ENCODE measurements at places on chromosomes 2 and 18.

DNA sequence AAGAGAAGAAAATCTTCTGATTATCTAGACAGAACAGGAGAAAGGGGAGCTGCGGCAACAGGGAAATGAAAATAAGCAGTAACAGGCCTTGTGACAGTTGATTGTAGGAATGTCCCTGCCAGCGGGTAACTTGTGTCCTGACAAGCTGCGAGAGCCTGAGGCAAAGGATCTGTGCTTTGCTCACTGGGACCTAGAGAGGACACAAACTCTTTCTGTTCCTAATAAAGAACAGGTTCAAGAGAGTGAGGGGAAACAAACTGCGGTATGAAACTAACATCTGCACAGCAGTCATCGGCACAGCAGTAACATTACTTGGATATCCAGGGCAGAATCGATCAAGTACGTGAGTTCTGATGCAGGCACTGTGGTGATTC lies 103.7 kb upstream of the THOC1 start:
- no peak overlapping the region for H3K27ac ChIP-seq
- no peak overlapping the region for H3K4me3 ChIP-seq
- DNase-seq = no peak
- H3K4me1 ChIP-seq = no peaks in the 10 kb centered on the region
- peaks cover 57% of the 10 kb centered on the region for H3K27me3 ChIP-seq

DNA sequence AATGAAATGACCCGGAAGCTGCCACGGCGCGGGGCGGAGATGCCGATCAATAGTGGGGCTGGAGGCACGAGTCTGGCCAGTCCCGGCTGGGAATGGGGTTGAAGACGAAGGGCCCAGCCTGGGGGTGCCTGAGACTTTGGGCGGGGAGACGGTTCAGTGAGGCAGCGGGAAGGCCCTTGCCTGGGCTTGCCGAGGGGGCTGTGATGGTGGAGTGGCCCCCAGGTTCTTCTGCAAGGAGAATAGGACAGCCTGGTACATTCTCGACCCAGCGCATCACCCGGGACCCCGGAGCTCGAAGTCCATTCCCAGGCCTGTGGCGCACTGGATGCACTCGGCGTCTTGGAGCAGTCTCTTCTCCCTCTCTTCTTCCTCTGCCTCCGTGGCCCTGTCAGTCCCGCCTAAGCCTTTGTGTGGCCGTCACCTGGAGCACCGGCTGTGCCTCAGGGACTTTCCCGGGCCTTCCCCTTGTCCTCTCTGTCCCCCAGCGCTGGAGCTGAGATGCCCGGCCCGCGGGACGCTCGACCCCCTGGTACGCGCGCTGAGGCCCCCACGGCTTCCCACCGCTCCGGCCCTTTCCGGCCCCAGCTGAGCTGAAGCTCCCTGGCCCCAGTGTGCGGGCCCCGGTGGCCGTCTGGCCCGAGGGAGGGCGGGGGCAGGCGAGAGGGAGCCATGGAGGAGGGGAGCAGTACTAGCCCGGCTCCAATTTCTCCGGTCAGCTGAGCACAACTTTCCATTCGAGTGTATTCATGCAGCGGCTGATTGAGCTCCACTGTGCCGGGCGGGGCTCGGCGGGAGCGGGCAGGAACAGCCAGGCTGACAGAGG lies 8.0 kb downstream of the SIX3 start:
- peak overlapping the region; percentile 52 for H3K4me3 ChIP-seq
- DNase-seq = peak; percentile 40
- no peaks in the 10 kb centered on the region for H3K36me3 ChIP-seq
- no peak overlapping the region for H3K27ac ChIP-seq
- peaks cover 59% of the 10 kb centered on the region for H3K27me3 ChIP-seq
- H3K4me1 ChIP-seq = peaks cover 18% of the 10 kb centered on the region

GRCh38 chr18:37567994-37568359 lies 2.4 kb upstream of the CELF4 start:
- no peak overlapping the region for H3K4me3 ChIP-seq
- H3K4me1 ChIP-seq = peaks cover 9% of the 10 kb centered on the region

- no peak overlapping the region for H3K27ac ChIP-seq
- H3K27me3 ChIP-seq = peaks cover 72% of the 10 kb centered on the region
- no peak overlapping the region for H3K4me3 ChIP-seq
- no peak for DNase-seq
- H3K4me1 ChIP-seq = no peaks in the 10 kb centered on the region
These were observed 36.2 kb downstream of the EHD3 start for GRCh38 chr2:31270131-31270530.

DNA sequence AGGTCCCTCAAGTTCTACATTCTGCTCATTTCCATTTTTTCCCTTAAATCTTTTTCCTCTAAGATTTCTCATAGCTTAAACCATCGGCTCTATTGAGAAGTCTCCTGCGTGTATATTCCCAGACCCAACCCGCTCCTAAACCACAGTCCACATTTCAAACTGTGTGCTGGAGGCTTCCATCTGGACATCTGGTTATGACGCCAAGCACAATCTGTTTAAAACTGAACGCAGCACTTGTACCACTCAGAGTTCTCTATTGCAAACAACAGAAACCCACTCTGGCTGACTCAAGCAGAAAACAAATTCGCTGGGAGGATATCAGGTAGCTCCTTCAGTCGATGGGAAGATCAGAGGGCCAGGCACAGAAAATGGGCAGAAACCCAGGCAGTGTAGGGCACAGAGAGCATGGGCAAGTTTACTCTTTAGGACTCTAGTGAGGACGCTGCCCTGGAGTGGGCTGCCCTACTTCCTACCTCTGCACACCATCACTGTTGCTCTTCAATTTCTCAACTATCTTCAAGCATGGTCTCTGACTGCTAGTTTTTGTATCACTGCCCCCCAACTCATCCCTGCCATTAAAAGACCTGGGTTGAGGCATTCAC lies 5.6 kb upstream of the EML4 start:
- H3K4me1 ChIP-seq = peaks cover 30% of the 10 kb centered on the region
- H3K36me3 ChIP-seq = no peaks in the 10 kb centered on the region
- no peak overlapping the region for H3K4me3 ChIP-seq
- DNase-seq = no peak
- no peak overlapping the region for H3K27ac ChIP-seq
- no peaks in the 10 kb centered on the region for H3K27me3 ChIP-seq

DNA sequence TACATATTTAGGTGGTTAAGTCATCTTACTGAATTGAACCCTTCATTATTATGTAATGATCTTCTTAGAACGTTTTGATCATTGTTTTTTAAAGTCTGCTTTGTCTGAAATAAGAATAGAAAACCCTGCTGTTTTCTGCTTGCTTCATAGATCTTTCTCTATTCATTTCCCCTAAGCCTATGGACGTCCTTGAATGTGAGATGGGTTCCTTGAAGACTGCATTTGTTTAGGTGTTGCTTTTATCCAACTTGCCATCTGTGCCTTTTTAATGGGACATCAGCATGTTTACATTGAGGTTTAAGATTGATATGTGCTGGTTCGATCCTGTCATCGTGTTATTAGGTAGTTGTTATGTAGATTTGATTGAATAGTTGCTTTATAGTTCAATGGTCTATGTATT lies 95.4 kb downstream of the SNTG2 start:
- no peak overlapping the region for H3K4me3 ChIP-seq
- no peaks in the 10 kb centered on the region for H3K36me3 ChIP-seq
- no peak overlapping the region for H3K27ac ChIP-seq
- no peak for DNase-seq
- H3K27me3 ChIP-seq = no peaks in the 10 kb centered on the region

DNA sequence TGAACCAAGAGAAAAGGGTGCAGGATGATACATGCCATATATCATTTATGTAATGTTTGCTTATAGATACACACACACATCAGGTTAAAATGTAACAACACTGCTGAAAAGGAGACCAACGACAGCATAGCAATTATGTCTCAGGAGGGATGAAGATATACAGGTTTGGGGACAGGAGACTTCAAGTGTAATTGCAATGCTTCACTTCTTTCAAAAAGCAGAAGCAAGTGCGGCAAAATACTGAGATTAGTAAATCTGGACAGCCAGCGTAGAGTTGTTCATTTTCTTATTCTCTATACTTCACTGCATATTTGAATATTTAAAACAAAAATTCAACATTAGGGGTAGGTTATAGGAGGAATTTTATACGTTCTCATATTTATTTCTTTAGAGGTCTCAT lies 87.2 kb downstream of the L3MBTL4 start:
- H3K4me3 ChIP-seq = no peak overlapping the region
- no peaks in the 10 kb centered on the region for H3K4me1 ChIP-seq
- DNase-seq = no peak
- no peak overlapping the region for H3K27ac ChIP-seq
- no peaks in the 10 kb centered on the region for H3K36me3 ChIP-seq

GRCh38 chr18:25469489-25469888 lies 117.5 kb upstream of the ZNF521 start:
- no peak for DNase-seq
- no peak overlapping the region for H3K27ac ChIP-seq
- H3K36me3 ChIP-seq = no peaks in the 10 kb centered on the region
- H3K4me1 ChIP-seq = no peaks in the 10 kb centered on the region

- H3K36me3 ChIP-seq = no peaks in the 10 kb centered on the region
- no peak for DNase-seq
- H3K4me1 ChIP-seq = no peaks in the 10 kb centered on the region
- H3K27ac ChIP-seq = no peak overlapping the region
These were observed 51.7 kb upstream of the ACVR2A start for GRCh38 chr2:147792966-147793617.

DNA sequence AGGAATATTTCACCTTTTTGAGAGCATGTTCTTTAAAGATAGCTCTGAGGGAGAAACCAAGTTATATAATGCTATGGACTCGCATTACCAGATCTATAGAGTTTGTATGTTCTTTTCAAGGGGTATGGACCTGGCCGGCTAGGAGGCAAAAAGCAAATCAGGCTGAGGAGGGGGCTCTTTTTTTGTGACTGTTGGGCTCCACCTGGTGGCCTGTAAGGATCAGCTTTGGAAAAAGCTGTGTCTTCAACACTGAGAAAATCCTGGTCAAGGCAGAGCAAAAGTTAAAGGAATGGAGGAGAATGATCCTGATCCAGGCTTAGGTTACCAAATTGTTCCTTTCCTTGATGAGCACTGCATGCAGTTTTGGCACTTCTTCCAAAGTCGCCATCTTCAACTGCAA lies 180.5 kb downstream of the DIS3L2 start:
- no peaks in the 10 kb centered on the region for H3K27me3 ChIP-seq
- no peaks in the 10 kb centered on the region for H3K36me3 ChIP-seq
- H3K27ac ChIP-seq = no peak overlapping the region

- H3K4me1 ChIP-seq = no peaks in the 10 kb centered on the region
- no peak for DNase-seq
- H3K4me3 ChIP-seq = no peak overlapping the region
- no peaks in the 10 kb centered on the region for H3K27me3 ChIP-seq
- no peak overlapping the region for H3K27ac ChIP-seq
These were observed 82.2 kb downstream of the EPAS1 start for GRCh38 chr2:46379213-46380037.

DNA sequence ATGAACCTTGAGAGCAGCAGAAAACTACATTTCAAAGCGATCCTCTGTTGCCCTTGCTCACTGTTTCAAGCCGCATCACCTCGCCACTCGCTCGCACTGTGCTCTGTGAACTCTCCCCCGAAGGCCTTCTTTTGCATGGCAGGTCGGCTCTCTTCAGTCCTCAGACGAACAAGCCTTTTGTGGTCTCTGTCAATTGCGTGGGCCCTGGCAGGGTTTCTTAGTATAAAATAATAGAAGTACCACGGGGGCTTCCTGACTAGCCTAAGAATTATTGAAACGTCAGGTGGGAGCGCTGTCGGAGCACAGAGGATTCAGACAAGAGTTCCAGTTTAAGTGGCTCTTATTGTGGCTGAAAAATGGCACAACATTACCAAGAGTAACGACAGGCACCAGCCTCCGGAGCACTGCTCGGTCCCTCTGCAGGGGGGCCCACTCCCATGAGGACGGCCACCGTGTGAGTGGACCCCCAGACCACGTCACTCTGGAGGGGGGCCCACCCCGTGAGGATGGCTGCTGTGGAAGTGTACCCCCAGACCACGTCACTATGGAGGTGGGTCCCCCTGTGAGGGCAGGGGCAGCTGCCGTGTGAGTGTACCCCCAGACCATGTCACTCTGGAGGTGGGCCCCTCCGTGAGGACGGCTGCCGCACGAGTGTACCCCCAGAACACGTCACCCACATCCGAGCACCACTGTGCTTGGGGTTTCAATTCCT lies 237.7 kb downstream of the HDAC4 start:
- no peak overlapping the region for H3K27ac ChIP-seq
- DNase-seq = no peak
- peaks cover 22% of the 10 kb centered on the region for H3K36me3 ChIP-seq
- no peak overlapping the region for H3K4me3 ChIP-seq
- peaks cover 11% of the 10 kb centered on the region for H3K4me1 ChIP-seq

- H3K4me1 ChIP-seq = peaks cover 32% of the 10 kb centered on the region
- H3K36me3 ChIP-seq = no peaks in the 10 kb centered on the region
- no peak for DNase-seq
- no peak overlapping the region for H3K27ac ChIP-seq
- no peaks in the 10 kb centered on the region for H3K27me3 ChIP-seq
These were observed 469.4 kb downstream of the DLGAP1 start for GRCh38 chr18:3985664-3986063.

DNA sequence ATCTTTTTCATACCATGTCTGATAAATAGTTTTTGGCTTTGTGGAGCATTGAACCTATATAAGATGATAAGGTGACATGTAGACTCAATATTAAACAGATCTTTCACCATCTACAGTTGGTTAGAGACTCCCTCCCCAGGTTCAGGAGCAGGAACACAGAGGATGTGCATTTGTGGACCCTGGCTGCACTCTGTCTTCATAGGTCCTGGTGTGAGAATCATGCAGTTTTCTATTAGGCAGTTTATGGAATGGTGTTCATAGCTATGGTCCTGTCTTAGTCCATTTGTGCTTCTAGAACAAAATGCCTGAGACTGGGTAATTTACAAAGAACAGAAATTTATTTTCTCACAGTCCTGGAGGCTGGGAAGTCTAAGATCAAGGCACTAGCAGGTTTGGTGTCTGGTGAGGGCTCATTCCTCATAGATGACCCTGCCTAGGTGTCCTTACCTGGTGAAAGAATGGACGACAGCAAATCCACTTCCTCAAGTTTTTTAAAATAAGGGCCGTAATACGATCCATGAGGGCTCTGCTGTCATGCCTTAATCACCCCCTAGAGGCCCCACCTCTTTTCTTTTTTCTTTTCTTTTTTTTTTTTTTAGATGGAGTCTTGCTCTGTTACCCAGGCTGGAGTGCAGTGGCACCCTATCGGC lies 35.3 kb upstream of the FAM98A start:
- no peak overlapping the region for H3K27ac ChIP-seq
- H3K4me3 ChIP-seq = no peak overlapping the region

DNA sequence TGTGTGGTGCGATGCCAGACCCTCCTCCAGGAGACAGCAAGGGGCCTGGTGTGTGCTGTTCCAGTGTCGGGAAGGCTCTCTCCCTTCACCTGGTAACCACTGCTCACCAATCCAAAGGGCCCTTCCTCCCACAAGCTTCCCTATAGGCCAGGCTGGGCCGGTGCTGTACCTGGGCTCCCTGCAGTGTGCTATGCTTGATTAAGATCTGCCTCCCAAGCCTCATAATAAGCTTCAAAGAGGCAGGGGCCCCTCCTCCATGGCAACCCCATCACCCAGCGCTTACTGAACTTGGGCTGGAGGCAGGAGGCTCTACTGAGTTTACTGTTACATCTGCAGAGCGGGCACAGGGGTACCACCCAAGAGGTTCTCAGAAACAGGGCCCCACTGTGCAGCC lies 4.5 kb upstream of the MAL start:
- H3K36me3 ChIP-seq = no peaks in the 10 kb centered on the region
- DNase-seq = no peak
